ENCODE measurements at places on chromosomes 6 and 20.

GRCh38 chr6:154249499-154250298 is 106.9 kb downstream of the IPCEF1 start:
- no peak for DNase-seq

DNA sequence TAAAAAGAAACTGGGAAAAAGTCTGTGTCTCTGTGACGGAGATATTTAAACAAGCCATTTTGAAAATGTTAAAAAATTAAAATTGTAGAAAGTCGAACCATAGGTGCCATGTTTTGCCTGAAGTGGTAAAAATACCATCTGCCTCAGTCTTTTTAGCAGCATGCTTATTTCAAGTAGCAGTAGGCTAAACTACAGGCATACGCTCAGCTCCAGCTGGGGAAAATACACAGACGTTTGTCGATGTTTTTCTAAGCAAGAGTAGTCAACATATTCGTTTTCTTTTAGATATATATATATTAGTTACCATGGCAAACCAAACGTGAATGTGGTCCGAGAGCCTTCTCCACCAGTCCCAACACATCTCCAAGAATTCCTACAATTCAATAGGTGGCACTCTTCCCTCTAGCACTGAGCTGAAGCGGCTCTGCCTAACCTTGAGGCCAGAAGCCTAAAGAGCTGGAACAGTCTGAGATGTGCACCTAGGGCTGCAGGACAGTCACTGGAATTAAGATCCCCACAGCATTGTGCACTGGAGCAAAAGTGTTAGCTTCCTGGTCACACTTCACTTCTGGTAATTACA is 70.2 kb upstream of the BEND3 start:
- DNase-seq: no peak

DNA sequence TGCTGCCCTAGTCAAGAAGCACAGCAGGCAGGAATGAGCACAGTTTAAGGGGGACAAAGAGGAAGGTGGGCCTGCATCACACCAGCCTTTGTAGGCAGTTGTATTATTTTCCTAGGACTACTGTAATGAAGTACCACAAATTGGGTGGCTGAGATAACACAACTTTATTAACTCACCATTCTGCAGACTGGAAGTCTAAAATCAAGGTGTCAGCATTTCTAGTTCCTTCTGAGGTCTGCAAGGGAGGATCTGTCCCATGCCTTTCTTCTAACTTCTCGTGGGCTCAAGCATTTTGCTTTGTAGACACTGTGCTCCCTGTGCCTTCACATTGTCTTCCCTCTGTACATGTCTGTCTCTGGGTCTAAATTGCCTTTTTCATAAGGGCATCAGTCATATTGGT is 488.5 kb upstream of the JARID2 start:
- no peak for DNase-seq

GRCh38 chr20:37989601-37990295 is 43.5 kb downstream of the TTI1 start:
- no peak for DNase-seq
